ENCODE measurements at places on chromosomes 6 and 20.

DNA sequence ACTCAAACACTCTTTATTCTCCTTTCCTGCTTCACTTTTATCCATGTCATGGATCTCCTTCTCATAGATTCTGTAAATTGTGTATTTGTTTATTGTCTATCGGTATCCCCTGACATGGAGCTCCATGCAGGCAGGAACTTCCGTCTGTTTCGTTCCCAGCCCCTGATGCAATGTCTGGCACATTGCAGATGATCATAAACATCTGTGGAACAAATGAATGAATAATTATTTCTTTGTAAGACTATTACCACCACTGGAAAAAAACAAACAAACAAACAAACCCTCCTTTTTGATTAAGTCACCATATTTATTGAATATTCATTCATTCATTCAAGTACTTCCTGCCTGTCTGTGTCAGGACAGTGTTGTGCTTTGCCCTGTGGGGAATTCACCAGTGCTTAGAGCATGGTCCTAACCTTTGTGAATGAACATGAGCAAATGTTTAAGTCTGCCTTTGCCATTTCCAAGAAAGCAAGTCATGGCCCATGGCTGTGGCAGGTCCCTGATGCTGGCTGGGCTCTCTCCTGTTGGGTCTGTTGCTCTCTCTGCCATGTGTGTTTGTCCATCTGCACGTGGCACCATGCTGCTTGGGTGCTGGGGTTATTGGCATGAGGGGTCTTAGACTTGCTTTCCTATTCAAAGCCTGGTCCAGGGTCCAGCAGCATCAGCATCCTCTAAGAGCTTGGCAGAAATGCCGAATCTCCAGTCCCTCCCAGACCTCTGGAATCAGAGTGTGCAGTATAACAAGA is 47.5 kb upstream of the NAA20 start:
- no peak for DNase-seq

DNA sequence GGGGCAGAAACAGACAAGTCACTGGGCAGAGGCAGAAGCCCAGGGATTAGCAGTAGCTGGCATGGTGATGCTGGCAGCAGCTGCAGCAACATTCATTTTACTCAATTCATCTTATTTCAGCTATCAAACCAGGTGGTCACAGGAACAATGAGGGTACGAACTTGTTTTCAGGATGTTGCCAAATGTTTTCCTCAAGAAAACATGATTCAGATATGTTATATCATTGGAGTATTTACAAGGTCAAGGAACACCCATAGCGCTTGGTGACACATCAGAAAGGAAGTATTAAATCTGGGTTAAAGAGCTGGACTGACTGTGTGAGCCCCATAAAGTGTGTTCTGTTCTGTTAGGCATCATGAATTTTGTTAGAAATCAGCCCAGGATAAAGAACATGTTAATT is 456.9 kb upstream of the ID4 start:
- no peak for DNase-seq

- no peak for DNase-seq
Observed at GRCh38 chr6:116411284-116411623, 40.5 kb downstream of the DSE start.

DNA sequence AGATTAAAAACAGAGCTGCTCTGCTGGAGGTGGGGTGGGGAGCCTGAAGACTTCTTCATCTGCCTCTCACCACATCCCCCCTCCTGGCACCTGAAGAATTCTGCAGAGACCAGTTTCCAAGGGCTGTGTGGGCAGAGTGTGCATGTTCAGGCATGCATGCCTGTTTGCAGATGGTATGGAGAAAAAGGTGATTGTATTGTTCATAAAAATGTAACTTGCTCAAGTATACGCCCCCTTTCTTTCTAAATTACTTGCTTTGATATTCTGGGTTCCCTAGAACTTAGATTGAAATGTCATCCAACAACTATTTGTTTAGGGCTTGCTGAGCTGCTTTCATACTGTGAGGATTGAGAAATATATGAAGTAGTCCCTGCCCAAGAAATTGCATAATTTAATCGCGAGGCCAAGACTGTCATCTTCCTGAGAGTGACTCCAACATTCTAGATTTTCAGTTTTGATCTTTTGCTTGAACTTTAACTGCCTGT is 83.6 kb downstream of the LCA5 start:
- DNase-seq, result no peak

DNA sequence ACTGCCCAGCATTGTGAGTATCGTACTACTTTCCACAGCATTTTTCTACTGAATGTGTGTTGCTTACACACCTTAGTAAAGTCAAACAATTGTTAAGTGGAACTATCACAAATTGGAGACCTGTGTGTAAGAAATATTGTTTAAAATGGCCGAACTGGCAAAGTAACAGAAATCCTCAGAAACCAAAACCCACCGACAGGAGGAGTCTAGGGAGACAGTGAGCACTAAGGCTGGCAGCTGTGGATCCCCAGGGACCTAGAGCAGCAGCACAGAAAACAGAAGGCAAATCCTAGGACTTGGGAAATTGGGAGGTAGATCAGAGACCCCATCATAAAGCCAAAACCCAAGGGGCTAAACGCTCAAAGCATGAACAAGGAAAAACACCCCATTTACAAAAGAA is 69.9 kb downstream of the SESN1 start:
- DNase-seq, result no peak

DNA sequence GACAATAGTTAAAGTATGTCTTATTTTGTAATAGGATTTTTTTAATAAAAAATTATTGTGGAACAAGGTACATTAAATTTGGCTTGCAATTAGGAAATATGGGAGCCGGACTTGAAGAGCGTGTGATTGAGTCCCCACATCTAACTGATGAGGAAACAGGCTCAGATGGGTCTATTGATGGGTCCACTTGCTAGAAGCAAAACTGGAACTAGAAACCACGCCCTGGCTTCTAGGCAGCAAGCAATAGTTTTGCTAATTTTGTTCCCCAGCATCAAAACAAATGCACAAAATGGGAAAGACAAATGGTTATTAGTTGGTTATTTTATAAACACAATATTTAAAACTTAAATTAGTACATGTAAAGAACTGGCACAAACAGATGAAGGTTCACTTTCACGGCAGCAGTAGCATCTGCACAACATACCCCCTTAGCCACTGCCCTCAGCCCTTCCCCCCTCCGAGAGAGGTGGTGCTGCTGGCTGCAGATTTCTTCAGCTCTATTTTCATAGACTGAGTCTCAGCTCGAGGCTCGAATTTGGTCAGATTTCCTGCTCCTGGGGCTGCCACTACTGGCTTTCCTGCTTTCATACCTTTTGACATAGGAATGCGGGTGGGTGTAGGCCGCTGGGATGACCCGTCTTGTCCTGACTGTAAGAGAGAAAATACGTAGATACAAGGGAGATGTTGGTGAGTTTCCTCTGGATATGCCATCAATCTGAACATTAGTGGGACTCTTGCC is 23.8 kb upstream of the TMEM30A start:
- no peak for DNase-seq

DNA sequence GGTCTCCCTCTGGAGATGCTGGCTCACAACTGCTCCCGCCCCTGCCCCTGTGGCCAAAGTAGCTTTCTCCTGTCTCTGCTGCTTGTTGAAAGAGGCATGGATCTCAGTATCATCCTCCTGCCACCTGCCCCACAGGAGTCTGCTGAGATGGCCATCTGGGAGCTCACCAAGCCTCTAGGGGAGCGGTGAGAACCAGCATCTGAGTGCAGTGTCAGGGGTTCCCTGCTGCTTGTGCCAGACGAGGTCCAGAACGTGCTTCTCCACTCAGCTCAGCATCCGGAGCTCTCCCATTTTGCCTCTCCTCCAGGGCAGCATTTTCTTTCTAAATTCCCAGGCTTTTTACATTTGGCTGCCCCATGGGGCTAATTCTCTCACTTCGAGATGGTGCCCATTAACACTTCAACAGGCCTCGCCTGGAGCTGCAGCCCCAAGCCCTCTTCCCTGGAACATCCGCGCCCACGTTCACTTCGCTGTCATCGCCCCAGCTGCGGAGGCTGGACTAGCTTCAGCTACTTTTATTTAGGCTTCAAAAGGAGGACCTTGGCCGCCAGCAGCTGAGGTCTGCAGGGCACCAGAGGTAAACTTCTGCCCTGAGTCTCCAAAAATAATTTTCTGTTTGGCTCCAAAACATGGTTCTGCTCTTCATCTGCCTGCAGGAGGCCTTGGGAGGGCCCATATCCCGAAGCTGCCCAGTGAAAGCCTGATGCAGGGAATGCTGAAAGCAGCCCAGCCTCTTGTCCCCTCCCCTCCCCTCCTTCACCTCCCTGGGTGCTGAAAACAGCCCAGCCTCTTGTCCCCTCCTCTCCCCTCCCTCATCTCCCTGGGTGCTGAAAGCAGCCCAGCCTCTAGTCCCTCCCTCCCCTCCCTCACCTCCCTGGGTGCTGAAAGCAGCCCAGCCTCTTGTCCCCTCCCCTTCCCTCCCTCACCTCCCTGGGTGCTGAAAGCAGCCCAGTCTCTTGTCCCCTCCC is 25.2 kb upstream of the MLN start:
- DNase-seq, result no peak

DNA sequence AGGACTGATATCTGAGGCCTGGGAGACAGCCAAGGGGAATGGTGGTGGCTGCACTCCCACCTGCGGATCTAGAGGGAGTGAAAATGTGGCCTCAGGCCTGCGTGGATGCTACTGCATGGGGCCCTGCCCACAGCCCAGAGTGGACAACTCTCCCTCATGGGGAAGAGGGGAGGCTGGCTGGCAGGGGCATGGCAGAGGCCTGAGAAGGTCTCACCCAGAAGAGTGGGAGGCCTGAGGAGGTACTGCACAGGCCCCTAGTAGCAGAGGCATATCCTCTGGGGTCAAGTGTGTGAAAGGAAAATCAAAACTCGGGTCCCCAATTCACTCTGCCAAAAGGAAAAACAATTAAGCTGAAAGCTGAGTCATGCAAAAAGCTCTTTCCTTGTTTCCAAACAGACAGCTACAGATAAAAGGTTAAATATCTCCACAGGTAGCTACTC is 158.2 kb downstream of the AKAP7 start:
- DNase-seq, result no peak

DNA sequence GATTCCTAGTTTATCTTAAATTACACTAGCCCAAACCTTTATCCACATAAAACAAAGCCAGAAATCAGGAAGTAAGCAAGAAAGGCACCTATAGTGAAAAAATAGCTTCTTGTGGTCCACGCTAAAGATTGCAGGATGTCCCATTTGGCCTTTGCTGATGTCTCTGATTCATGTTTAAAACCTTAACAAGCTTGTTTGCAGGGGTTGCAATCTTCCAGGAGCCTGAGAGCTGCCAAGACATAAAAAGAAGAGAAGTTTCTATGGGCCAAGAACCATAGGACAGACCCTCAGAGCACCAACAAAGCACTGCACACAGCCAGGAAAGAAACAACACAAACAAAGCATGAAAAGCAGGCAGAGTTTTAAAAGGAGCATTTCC is 49.4 kb downstream of the ADAT2 start:
- DNase-seq, result no peak

Data from stimulated activated CD8-positive, alpha-beta memory T cell treated with anti-CD3 and anti-CD28 coated beads, Interleukin-12 subunit alpha, Interleukin-12 subunit beta, amount 100 ng/mL, for 1 hour (primary cell).